ENCODE measurements at places on chromosomes 16 and 17. TPM values are rescaled to one million over a fixed set of nuclear protein-coding genes. Genes with fewer than 3 reads are reported as not detected.

The ZSCAN10 gene
- under 0.01 TPM for total RNA-seq

The ABCA3 gene
- 20.3 TPM for total RNA-seq

The TPSAB1 gene
- not detected for total RNA-seq

The TMEM170A gene
- 25.5 TPM for total RNA-seq

The CASKIN2 gene
- total RNA-seq = 7.0 TPM

The BAIAP3 gene
- 1.2 TPM for total RNA-seq

The ZG16 gene
- not detected for total RNA-seq

The HCRT gene
- total RNA-seq = not detected

GRCh38 chr17:41064301-41064700 is 1.4 kb downstream of the KRTAP2-4 start:
- DNase-seq = no peak

- no peak for DNase-seq
These were observed 53.2 kb downstream of the AMFR start for GRCh38 chr16:56372013-56372634.

DNA sequence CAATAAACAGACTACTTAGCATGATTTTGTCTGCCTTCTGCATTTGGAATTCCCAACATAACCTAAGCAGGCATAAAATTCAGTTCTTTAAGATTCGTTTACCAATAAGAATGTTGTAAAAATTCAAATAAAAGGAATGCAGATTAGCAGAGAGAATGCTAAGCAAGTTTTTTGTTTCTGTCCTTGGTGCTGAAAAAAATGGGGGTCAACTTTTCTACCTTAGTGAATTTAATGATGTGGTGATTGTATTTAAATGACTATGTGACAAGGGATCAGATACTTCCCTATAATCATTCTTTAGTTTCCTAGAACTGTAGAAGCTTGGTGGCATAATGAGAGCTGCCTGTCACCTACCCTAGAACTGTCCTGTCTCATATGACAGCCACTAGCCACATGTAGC is 159.5 kb downstream of the RBFOX1 start:
- DNase-seq = no peak

GRCh38 chr17:17919169-17920107 is 52.8 kb downstream of the TOM1L2 start:
- peak; percentile 88 for DNase-seq

- DNase-seq = no peak
These were observed 30.6 kb downstream of the TNFRSF13B start for GRCh38 chr17:16941072-16942036.

- DNase-seq = no peak
These were observed 58.8 kb downstream of the CDH13 start for GRCh38 chr16:82685526-82685925.

DNA sequence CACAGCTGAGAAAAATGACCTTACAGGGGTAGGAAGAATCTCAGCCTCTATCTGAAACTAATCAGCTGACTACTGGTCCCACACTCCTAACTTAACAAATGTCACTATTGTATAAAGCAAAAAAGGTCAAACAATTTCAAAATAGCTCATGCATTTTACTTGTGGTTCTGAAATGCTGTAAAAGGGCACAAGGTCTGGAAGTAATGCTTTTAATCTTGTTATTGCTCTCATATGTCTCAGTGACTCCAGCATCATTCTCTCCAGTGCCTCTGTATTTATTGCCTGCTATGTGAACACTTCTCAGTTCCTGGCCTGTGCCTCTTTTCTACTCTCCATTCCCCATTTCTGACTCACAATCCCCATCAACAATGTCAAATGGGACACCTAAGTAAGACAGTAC is 937.7 kb downstream of the CDH11 start:
- DNase-seq = no peak

GRCh38 chr17:66779237-66779606 is 55.7 kb upstream of the CACNG5 start:
- no peak for DNase-seq

DNA sequence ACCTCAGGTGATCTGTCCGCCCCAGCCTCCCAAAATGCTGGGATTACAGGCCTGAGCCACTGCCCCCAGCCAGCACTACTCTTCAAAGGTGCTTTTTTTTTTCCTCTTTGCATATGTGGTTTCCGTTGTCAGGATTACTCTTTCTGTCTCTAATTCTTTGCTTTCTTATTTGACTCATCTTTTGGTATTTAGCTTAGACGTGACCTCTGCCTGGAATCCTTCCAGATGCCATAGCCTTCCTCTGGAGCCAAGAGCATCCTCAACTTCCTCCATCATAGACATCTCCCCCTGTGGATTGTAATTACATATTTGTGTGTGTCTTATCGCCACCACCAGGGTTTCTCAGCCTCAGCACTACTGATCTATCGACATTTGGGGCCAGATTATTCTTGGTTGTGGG is 84.4 kb upstream of the XYLT1 start:
- peak; percentile 41 for DNase-seq

- DNase-seq = peak; percentile 39
These were observed 3.6 kb upstream of the ZNF652 start for GRCh38 chr17:49365667-49366066.

DNA sequence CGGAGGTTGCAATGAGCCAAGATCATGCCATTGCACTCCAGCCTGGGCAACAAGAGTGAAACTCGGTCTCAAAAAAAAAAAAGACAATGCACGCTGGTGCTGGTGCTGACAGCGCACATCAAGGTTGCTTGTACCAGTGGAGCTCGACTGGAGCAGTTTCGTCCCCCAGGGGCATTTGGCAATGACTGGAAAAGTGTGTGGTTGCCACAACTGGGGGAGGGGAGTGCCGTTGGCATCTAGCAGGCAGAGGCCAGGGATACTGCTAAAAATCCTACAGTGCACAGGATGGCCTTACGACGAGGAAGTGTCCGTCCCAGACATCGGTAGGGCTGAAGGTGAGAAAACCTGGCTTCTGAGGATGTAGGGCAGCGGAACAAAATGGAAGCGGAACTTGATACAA is 2.4 kb downstream of the MEAK7 start:
- DNase-seq = no peak

GRCh38 chr17:76951375-76951905 is 83.2 kb downstream of the MGAT5B start:
- DNase-seq = no peak

- no peak for DNase-seq
These were observed 322.7 kb downstream of the NPIPA8 start for GRCh38 chr16:18013863-18014262.

DNA sequence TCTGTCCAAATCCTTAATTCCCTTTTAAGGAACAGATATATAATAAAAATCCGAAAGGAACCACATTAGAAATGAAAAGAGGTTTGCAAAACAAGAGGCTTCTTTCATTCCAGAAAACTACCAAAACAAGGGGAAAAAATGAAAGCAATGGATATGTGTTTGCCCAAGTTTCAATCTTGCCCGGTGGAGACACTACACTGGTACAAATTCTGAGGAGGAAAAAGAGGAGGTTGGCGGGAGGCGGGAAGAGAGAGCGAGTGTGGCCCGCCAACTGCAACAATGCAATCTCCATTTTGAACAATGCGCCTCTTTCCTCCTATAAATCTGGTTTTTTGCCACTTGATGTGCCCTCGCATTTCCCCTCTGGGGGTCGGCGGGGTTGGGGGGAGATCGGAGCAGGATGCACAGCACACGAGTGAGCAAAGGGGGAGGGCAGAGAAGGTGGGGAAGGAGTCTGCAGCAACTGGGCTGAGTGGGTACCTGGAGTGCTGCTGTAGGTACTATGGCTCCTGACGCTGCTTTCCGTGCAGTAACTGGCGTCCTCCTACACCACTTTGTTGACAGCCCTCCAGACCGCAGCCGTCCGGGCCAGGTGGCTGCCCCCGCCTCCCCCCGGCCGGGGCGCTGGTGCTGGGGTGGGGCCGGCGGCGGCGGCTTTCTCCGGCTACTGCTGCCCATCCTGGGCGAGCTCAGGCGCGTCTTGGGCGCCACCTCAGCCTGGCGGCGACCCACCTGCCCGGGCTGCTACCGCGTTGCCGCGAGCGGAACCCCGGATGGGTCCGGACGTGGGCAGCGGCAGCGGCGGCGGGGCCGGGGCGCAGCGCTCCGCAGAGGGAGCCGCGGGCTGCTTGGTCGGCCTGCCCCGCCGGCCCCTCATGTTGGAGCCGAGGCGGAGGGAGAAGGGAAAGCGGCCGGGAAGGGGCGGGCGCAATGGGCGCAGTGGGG is 93.8 kb upstream of the PLEKHM1 start:
- DNase-seq = peak; percentile 51

DNA sequence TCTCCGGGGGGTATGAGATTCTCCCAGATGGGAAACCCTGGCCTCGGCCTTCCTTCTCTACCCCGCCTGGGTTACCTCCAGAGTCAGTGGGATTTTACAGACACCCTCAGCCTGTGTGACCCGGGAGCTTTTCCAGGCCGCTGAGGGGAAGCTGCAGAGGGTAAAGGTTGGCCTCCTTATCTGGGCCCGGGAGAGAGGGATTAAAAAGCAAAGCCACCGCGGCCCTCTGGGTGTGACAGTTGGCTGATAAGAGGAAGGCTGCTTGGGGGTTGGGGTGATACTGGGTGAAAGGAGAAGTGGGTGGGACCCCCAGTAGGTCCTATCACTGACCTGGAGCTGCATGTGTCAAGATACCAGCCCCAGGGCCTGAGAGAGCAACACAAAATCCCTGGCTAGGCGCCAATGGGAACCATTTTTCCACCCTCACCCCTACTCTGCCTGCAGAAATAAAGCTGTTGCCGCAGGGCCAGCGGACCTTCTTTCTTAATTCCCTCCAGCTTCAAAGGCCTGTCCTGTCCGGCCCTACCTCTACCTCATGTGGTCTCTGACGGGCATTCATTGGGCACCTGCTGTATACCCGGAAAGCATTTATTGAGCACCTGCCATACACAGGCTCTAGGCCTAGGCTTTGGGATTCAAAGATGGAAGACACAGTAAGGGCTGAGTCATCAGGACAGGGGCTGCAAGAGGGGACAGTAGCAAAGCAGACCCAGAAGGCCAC is 77.6 kb upstream of the GSE1 start:
- no peak for DNase-seq

DNA sequence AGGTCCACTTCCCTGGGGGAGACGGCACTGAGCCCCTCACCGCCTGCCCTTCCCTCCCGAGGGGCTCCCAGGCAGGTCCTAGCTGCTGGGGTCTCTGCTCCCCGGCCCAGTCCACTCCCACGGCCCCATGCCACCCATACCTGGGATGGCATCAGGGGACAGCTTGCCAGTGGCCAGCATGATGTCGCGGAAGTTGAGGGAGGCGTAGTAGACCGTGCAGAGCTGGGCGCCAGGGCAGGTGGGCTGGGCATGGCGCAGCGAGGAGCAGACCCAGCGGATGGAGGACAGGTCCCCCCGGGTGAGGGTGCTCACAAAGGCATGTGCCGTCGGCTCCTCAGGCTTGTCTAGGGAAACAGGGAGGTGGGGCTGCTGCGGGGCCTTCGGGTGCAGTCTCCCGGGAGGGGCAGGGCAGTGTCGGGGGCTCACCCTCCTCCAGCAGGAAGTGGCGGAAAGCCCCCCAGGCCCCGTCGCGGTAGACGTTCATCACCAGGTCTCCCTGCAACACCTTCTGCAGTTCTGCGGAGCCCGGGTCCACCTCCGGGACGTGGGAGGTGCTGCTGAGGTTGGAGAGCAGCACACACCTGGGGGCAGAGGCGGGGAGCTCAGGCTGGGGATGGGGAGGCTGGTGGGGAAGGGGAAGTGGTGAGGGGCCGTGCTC is 13.5 kb downstream of the FASN start:
- no peak for DNase-seq

- no peak for DNase-seq
These were observed 106.3 kb upstream of the HAS3 start for GRCh38 chr16:68999114-68999513.

GRCh38 chr17:79023886-79024771 is at the start of gene C1QTNF1:
TSS of gene C1QTNF1 (plus strand) at chr17:79024169. CDS start at chr17:79043969, 19,800 bp downstream.
- DNase-seq = no peak

DNA sequence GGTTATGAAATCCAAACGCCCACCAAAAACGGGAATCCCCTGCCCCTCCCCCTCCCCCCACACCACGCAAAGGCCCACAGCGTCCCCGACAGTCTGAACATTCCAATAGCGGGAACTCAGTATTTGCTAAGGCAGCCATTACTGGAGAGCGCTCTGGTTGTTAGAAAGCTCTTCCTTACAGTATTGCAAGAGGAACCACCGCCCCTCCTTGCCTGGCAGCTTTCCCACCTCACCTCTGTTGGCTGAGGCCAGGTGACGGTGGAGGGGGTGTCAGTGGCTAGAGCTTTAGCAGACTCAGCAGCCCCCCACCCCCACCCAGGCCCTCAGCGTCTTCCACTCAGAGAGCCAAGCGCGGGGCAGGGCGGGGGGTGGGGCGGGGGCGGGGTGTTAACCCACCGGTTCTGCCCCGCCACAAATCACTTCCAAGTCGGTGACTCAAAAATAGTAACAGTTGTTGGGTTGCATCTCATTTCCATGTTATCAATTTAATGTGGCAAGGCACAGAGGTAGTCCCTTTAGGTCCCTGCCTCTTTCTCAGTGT is 2.2 kb upstream of the PLEKHH3 start:
- peak; percentile 57 for DNase-seq

- peak; percentile 57 for DNase-seq
These were observed 3.5 kb downstream of the LIMD2 start for GRCh38 chr17:63696381-63696961.

GRCh38 chr17:8277317-8277716 is 11.2 kb upstream of the RANGRF start:
- no peak for DNase-seq

DNA sequence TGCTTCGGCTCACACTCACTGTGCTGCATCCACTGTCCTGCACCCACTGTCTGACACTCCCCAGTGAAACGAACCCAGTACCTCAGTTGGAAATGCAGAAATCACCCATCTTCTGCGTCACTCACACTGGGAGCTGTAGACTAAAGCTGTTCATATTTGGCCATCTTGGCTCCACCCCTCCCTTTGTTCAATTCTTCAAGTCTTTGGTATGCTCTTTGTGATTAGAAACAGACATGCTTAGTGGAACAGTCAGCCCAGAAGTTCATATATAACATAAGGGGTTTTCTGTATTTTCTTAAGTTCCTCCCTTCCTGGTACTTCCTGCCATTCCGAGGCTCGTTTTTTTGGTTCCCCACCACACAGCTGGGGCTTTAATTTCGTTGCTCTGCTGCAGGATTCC is 398.5 kb upstream of the DYNLRB2 start:
- no peak for DNase-seq

GRCh38 chr16:25709213-25709612 is 17.5 kb downstream of the HS3ST4 start:
- DNase-seq = no peak

- peak; percentile 95 for DNase-seq
These were observed 64.5 kb downstream of the CYLD start for GRCh38 chr16:50806099-50807062.

- DNase-seq = no peak
These were observed 7.3 kb upstream of the MAPK8IP3 start for GRCh38 chr16:1698680-1699079.
